ENCODE measurements at places on chromosomes 2 and 18.
A peak's percentile ranks its signal among the peaks of the same experiment; 100 is the strongest.

- no peak for DNase-seq
Measured at GRCh38 chr2:109029490-109030201, 40.6 kb upstream of the EDAR start.

DNA sequence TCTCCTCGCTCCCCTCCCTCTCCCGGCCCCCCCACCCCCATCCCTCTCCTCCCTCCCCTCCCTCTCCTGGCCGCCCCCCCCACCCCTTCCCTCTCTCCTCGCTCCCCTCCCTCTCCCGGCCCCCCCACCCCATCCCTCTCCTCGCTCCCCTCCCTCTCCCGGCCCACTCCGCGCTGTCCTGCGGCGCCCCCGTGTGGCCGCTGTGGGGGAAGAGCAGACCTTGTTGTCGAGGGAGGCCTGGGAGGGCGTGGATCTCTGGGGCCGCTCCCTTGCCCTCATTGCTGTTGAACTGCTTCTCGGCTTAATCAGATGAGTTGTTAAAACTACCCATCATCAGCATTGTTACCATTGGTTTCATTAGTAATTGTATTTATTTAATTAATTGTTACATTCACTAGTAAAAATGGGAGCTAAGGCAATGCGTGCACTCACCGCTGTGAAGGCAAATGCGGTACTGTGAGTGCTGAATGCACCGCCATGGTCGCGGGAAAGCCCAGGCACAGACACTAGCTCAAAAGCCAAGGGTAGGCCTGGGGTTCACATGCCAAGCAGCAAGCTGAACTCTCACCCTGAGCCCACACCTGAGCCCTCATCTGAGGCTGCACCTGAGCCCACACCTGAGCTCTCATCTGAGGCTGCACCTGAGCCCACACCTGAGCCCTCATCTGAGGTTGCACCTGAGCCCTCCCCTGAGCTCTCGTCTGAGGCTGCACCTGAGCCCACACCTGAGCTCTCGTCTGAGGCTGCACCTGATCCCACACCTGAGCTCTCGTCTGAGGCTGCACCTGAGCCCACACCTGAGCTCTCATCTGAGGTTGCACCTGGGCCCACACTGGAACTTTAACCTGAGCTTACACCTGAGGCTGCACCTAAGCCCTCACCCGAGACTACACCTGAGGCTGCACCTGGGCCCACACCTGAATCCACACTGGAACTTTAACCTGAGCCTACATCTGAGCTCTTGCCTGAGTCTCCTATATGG lies 8.8 kb downstream of the RTP5 start:
- DNase-seq: peak; percentile 53

DNA sequence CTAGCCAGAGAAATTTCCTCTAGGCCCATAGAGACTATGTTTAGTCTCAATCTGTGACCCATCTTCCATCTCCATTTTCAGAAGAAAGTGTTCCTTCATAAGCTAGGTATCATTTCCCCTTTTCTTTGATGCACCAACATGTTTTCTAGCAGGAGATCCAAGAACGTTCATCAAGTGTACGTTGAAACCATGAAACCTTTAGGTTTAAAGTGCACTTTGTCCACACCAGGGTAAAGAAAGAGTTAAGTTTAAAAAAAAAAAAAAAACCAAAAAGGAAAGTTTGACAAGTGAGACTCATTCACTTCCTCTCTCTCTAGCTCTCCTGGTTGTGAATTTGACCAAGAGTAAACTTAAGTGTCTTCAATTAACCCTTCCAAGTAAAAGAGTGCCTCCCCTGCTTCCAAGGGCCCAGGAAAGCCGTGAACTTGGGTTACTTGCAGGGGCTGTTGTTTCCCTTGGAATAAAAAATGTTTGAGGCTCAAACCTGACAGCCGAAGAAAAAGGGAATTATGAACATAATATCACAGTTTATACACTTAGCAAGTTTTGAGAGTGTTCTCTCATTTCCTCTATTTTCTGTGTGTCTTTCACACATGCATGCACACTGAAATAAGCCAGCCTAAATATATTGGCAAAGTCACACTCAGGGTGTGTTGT lies 56.7 kb downstream of the LBH start:
- DNase-seq: no peak

- DNase-seq: no peak
Measured at GRCh38 chr2:190713471-190713870, 64.6 kb downstream of the NAB1 start.

DNA sequence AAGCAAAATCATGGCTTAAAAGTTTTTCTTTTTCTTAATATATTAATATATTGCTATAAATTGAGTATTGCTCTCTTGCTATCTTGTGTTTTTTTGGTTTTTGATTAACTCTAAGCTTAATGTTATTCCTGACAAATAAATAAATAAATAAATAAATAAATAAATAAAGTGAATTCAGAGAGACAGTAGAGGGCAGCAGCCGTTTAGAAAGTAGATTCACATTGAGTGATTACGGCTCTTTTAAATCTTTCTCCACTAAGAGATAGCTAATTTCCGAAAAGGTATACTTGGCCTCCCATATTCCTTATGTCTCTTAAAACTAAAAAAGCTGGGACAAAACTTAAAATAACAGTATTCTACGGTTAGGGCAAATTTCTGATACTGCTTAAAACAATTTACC lies 34.3 kb downstream of the MSH2 start:
- no peak for DNase-seq

- no peak for DNase-seq
Measured at GRCh38 chr18:79069717-79070151, 540 bp downstream of the ATP9B start.

- no peak for DNase-seq
Measured at GRCh38 chr2:189673661-189674373, 653 bp upstream of the ANKAR start.

DNA sequence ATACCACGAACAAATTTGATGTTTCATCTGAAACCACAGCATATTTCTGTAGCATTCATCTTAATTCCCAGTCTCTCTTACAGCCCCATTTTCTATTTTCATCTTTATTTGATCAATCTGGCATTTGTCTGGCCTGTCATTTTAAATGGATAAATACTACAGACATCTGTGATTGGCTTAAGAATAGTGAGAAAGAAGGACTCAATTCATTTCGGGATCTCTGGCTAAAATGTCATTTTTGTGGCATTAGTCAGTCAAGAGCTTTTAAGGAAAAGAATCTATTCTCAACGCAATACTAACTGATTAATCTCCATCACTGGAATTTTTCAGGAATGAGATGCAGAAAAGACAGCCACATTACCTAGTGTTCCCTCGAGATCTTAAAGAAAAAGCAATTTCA lies 585.9 kb downstream of the IRS1 start:
- DNase-seq: no peak
